ENCODE measurements at places on chromosomes 3 and 15.
A peak's percentile ranks its signal among the peaks of the same experiment; 100 is the strongest.

GRCh38 chr3:47377186-47377585 lies 3.6 kb upstream of the PTPN23 start:
- DNase-seq = no peak

DNA sequence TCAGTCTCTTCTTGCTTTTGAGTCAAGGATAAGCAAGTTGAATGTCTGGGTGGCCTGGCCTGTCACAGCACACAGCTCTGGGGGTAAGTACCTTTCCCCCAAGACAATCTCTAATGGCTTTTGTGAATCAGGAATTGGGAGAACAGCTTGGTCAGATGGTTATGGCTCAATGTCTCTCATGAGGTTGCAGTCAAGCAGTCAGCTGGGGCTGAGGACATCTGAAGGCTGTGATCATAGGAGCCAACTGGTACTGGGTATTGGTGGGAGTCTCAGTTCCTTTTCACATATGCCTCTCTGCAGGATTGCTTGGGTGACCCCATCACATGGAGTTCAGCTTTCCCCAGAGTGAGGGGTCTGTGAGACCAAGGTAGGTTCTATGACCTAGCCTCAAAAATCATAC lies 33.0 kb upstream of the TMEM158 start:
- no peak for DNase-seq

GRCh38 chr15:91611561-91612323 lies 241.8 kb upstream of the SLCO3A1 start:
- no peak for DNase-seq

DNA sequence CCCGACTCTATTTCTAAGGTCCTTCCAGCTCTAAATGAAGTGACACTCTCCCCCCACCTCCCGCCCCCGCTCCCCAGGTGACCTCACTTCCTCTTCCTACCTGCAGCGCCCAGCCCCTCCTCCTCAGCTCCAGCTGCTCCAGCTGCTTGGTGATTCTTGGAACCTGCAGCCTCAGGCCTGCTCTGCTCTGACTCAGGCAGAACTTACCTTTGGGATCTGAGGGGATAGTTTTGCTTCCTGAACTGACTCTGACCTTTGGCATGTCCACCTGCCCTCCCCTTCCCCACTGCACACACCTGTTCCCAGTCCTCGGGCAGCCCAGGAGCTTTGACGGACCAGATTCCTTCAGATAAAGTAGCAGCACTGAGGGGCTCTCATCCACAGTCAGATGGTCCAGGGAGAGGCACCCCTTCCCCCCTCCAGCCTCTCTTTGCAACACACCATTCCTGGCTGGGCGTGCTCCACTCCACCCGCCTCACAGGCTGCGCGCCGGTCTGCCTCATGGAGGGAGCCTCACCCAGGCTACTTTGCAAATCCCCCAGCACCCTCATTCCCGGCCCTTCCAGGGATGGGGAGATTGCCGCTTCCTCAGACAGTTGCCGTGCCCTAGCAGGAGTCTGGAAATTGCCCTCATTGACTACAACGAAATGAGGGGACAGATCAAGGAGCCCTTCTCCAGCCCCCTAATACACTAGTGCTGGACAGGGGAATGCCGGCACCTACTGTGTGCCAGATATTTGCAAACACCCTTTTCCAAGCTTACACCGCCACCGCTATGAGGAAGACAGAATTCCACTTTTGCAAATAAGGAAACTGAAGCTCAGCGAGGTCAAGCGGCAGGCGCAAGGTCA lies 692 bp upstream of the C15orf39 start:
- DNase-seq = no peak

DNA sequence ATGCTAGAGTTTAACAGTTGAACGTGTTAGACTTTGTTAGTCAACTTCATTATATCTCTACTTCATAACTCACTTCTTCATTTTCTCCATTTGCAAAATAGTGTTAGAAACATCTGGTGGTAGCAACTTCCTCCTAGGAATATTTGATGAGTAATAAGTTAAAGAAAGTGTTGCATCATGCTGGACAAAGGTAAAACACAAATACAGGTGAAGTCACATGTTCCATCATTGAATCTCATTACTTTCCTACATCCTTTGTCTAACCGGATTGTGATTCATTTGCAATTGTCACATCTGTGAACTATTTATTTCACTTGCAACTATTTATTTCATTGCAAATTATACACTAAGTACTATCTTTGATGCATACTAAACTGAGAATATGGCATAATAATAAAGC lies 186.5 kb downstream of the TUSC7 start:
- no peak for DNase-seq

DNA sequence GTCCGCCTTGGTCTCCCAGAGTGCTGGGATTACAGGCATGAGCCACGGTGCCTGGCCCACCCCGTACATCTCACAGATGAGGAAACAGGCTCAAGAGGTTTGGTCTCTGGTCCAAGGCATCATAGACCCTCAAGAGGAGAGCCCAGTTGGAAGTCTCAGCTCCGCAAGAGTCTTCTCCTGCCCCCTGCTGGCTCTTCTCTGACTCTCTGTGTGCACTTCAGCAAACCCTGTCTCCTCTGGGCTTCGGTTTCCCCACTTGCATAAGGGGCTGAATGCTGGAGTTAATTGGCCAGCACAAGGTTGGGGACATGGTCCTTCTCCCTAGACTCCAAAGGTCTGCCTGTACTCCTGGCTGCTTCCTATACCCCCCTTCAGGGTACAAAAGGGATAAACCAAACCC lies 3.9 kb downstream of the MST1R start:
- no peak for DNase-seq

- DNase-seq = peak; percentile 2
These were observed 18.5 kb upstream of the REC114 start for GRCh38 chr15:73424506-73424905.

DNA sequence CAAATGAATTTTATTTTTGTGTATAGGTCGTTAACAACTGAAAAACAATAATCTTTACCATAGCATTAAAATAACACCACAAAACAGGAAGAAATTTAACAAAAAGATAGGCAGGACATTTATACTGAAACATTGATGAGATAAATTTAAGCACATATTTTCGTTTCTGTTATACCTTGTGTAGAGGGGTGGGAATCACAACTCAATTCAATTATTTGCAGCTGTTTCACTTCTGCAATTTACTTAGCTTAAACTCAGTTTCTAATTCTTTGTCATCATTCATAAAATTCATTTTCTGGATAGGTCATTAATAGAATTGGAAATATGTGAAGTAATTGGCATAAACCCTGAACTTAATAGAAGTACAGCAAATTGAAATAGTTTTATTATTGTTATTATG lies 42.3 kb downstream of the TP63 start:
- no peak for DNase-seq

DNA sequence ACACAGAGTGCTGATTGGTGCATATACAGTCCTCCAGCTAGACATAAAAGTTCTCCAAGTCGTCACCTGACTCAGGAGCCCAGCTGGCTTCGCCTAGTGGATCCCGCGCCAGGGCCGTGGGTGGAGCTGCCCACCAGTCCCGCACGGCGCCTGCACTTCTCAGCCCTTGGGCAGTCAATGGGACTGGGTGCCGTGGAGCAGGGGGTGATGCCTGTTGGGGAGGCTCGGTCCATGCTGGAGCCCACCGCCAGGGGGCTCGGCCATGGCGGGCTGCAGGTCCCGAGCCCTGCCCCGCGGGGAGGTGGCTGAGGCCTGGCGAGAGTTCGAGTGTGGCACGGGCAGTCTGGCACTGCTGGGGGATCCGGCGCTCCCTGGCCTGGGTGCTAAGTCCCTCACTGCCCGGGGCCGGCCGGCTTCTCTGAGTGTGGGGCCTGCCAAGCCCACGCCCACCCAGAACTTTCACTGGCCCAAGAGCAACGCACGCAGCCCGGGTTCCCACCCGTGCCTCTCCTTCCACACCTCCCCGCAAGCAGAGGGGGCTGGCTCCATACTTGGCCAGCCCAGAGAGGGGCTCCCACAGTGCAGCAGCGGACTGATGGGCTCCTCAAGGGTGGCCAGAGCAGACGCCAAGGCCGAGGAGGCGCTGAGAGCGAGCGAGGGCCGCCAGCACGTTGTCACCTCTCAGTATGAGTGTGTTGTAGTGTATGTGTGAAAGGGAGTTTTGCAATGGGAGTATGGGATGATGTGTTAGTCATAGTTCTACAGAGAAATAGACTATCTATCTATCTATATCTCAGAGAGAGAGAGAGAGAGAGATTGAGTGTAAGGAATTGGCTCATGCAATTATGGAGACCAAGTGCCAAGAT lies 69.0 kb downstream of the UBE2E2 start:
- DNase-seq = no peak

GRCh38 chr15:54082836-54083492 lies 104.7 kb downstream of the UNC13C start:
- DNase-seq = no peak

DNA sequence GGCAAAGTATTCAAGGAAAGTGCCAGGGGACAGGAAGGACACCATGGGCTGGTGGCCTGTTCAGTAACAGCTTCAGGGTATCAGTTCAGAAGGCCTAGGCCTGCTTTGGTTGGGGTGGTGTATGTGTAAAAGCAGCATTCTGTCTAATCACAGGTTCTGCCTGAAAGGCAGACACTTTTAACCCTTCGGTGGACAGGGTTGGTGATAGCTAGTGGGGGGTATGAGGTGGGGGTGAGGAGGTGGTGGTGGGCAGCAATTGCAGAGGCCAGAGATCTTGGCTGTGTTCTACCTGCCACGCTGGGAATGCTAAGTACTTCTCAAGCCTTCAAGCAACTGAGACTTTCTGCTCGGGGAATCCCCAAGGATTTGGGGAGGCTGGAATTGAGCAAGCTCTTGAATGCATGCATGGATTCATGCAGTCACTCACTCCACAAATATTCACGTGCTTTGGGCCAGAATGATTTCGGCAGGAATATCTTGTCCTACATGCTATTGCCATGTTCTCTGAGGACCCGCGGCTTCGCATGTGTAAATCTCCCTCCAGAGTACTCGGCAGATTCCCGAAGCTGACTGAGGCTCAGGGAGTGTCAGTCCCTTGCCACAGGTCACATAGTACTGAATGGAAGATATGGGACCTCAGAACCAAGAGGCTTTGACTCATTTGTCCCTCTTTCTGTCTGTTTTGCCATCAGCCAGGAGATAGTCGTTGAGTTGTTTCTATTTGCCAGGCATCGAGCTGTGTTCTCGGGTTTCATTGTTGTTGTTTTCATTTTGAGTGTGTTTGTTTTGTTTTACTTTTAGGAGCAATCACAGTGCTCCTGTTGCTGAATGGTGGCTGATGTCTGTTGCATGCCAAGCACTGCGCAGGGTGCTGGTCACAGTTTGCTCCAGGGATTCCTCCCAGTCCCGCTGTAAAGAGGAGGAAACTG lies 65.5 kb downstream of the SMAD3 start:
- DNase-seq = no peak

- peak; percentile 22 for DNase-seq
These were observed 10.7 kb upstream of the DHX36 start for GRCh38 chr3:154334973-154335420.

DNA sequence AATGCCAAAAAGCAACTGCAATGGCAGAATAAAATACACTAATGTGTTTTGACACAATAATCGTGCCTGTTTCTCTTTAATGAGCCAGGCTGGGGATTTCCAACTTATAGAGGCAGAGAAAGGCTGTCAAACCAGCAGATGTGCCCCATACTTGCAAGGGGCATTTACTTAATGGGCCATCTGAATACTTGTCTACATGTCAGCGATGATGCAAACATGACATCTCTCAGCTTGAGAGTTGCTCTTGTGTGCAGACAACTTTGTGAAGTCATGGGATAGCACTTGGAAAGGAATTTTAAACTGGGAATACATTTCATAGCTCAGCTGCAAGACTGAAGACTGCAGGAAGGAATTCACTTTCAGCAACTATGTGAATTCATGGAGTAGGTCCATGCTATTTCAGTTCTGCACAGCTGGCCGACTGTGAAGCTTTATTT lies 127.4 kb upstream of the ADAMTS9 start:
- DNase-seq = peak; percentile 19

GRCh38 chr3:55690177-55690576 lies 203.1 kb upstream of the WNT5A start:
- no peak for DNase-seq

DNA sequence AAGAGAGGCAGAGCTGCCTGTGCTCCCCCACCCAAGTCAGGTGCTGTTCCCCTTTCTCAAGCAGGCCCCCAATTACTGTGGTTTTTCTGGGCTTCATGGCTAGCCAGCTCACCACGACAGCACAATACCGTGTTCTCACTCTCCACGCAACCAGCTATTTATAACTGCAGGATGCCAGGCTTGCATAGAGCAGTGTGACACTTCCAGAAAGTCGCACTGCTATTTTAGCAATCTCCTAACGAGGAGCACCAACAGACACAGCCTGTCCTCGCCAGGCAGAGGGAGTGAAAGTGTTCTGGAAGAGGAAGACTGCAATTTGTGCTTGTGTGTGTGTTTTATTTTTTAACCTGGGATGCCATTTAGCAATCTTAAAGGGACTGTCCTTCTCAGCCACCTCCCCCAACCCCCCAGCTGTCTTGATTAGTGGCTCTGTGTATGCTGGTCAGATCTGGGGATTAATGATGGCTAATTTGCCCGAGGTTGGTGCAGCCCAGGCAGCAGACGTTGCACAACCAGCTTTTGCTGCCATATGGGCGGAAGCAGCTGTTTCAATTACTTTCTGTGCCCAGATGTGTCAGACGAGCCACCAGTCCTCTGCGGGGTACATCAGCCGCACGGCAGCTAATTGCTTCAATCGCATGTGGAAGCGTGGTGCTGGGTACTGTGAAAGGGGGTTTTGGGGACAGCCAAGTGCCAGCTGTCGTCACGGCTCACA lies 268.0 kb upstream of the ARRDC4 start:
- no peak for DNase-seq

DNA sequence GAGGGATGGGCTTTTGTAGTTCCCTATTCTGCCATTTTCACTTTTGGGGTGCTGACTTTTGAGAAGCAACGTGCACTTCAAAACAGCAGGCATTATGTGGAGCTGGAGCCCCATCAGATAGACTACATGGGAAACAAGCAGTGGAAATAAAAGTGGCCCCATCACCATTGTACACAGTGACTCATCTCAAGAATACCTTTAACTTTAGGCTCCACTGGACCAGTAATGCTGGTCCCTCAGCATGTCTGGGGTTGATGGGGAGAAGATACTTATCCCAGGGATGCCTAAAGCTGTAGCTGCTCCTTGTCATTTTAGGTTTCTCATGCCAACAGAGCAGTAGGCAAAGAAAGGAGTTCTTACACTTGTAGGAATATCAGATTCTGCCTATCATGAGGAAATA lies 45.0 kb downstream of the LSM3 start:
- DNase-seq = no peak

DNA sequence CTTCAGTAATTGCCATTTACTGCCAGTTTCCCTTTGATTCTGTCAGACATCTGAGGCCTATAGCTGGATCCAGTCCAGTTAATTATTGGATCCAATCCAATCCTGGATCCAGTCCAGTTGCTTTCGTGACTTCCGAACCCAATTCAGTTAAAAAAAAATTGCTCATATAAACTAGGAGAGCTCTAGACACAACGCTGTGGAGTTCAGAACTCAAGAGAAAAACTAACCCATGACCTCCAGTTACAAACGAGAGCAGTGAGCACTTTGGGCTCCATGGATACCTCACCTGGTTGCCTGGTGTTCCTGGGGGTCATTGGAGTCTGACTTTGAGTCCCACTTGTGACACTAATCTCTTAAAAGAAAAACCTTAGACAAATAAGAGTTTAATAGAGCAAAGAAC lies 269.8 kb downstream of the THSD4 start:
- peak; percentile 39 for DNase-seq
